Bone marrow (tissue), 2 donors: ENCODE measurements at places on chromosomes 4 and X.

GRCh38 chr4:150739591-150739990 lies 157.6 kb downstream of the MAB21L2 start:
- no peak for DNase-seq

GRCh38 chr4:154320521-154320920 lies 171.1 kb downstream of the DCHS2 start:
- DNase-seq: no peak

- no peak for DNase-seq
Observed at GRCh38 chr4:156472624-156473023, 499.0 kb downstream of the PDGFC start.

GRCh38 chrX:10526451-10526850 lies 93.9 kb downstream of the MID1 start:
- DNase-seq: no peak

- DNase-seq: no peak
Observed at GRCh38 chrX:119537487-119537886, 27.7 kb downstream of the STEEP1 start.

DNA sequence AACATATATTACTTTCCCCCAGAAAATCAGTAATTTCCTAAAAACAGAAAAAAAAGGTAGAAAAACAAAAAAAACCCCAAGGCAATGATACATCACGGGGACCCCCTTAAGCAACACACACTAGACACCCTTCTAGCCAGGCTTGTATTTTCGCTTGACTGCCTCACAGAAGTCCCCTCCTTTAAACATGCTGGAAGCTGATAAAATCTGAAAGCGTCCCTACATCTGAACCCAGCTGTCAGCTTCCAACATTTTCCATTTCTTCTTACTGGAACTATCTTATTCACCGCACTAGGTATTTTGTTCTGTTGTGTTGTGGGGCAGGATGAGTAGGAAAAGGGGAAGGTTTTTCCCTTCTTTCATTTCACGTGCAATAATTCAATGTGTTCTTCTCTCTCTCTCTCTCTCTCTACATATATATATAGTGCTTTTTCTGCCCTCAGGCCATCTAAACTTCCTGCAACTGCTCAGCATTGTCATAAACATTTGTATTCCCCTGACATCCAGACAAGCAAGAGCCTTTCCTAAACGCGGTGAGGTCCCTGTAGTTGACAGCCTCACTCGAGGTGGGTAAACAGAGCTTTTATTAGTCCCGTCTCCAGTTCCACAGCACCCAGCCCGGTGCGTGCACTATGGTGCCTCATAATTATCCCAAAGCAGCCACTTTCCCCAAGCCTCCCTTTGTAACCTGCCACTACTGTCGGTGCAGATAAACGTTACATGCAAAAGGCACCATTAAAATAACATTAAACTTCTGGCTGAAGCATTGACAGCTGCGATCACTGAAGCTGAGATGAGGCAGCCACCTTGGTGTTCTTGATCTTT lies 82.5 kb downstream of the GATB start:
- no peak for DNase-seq

- DNase-seq: no peak
Observed at GRCh38 chr4:30920043-30920442, 199.9 kb downstream of the PCDH7 start.

GRCh38 chr4:103429283-103429682 lies 231.1 kb upstream of the CENPE start:
- DNase-seq: no peak

DNA sequence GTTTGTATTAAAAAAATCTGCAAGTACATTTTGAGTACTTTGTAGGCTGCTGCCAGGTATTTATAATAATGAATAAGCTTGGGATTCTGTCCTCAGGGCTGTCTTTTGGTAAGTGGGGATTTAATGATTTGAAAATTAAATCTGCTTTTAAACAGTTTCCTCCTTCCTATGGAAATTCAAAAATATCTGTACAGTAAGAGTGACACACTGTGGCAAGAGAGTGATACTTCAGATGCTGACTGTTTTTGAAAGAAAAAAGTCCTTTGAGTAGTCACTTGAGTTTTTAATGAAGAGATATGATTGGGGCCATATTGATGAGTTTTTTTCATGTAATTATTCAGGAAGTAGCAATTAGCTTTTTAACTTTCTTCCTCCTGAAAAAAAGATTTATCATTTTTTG lies 49.2 kb downstream of the SMARCAD1 start:
- no peak for DNase-seq

GRCh38 chrX:71182871-71183270 lies 38.2 kb downstream of the NLGN3 start:
- no peak for DNase-seq

DNA sequence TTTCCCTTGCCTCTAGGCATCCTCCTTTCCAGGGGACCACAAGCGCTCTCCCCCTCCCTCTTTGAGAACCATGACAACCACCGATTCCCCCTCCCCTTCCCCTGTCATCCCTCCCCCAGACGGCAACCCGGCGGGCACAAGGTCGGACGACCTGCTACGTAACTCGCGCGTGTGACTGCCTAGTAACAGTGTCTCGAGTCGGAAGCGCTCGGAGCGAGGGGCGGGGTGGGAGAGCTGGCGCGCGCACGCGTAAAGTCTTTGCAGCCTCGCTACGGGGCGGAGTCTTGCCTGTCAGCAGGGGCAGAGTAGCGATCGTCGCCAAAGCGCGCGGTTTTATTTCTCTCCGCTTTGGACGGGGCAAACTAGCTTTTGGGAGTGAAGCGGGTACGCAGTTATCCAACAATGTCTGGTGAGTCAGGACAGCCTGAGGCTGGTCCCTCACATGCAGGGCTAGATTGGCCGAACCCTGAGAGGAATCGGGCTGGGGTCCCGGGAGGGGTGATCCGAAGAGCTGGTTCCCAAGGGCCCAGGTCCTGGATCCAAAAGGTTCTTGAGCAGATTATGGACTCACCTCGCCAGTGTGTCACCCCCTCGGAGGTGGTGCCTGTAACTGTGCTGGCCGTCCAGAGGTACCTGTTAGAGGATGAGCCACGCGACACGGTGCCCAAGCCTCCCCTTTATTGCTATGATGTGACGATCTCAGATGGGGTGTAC lies at the start of gene RADX:
Gene RADX (plus strand): TSS at position 300 of the 714 bp plus-strand sequence. CDS start 103 bp downstream, at position 403.
- DNase-seq: peak; percentile 0

DNA sequence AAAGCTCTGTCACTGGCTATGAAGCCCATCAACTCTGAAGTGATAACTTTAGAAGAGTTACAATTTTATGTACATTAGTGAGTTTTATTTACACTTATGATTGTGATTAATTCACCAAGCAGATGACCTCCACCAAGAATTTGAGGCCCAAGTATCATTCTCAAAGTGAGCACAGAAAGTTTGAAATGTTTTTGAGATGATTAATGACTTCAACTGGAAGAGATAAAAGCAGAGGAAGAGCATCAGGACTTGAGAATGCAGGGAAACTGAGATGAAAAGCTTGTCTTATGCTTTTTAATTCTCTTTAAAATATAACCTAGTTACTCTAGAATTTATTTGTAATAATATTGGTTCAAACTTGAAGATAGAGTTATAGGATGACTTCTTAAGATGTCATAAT lies 112.8 kb upstream of the H2AZ1 start:
- DNase-seq: no peak

- DNase-seq: peak; percentile 75
Observed at GRCh38 chr4:11471618-11472017, 42.9 kb upstream of the HS3ST1 start.

GRCh38 chr4:184016759-184017668 lies 111.9 kb downstream of the STOX2 start:
- DNase-seq: no peak

DNA sequence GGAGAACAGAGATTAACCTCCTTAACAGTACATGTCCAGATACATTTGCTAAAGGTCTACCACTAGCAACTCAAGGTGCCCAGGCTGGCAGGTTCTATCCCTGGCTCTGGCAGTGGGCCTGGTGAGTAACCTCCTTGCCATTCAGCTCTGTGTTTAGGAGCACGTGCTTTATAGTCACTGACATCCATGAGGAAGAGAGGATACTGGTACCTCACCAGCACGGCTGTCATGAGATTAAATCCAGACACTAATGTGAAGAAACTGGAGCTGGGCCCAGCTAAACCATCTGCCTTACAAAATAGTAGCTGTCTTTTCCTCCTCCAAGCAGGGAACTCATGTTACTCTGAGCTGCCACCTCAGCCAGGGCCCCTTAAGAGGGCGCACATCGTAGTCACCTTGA lies 45.3 kb downstream of the GPRASP3 start:
- DNase-seq: no peak

- DNase-seq: no peak
Observed at GRCh38 chr4:25926462-25926861, 12.4 kb downstream of the SMIM20 start.

GRCh38 chr4:85842540-85842939 lies 367.6 kb downstream of the ARHGAP24 start:
- peak; percentile 2 for DNase-seq

DNA sequence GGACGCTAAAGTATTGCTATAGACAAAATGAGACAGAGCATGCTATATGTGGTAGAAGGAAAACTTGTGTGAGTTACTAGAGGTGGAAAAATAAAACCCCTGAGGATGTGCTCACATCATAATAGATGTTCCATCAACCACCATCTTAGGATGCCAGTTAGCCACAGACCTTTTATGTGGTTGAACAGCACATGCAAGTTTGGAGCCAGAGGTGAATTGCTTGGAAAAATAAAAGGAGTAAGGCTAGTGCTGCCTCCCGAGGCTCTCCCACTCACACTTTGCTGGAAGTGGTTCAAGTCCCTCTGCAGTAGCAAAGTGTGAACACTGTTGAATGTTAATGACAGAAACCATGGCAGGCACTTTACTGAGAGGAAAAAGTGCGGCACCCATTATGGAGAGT lies 39.4 kb upstream of the PPARGC1A start:
- DNase-seq: no peak

DNA sequence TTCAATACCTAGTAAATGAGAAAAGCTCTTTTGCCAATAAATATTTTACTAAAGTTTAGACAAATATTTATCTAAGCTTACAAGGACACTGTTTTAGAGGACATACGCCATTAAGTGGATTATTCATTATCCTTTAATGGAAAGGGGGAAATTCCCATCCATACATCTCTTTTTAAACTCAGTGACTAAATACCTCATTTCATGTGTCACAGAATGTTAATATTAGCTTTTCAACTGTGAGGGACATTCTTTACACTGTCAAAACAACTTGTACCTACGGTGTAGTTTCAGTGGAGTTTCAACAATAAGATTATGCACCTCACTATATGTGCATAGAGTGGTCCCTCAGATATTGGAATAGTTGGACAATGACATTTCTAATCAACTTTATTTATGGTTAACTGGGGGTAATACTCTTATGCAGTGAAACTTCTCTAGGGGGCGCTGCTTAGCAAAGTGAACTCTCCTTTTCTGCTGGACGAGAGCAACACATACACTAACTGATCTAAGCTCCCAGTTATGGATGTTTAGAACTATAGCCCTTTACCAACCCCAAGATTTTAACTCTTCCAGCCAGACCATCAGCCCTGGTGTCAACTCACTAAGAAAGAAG lies 9.7 kb downstream of the HS6ST2 start:
- no peak for DNase-seq

- no peak for DNase-seq
Observed at GRCh38 chr4:186341655-186342054, 75.7 kb downstream of the F11 start.

DNA sequence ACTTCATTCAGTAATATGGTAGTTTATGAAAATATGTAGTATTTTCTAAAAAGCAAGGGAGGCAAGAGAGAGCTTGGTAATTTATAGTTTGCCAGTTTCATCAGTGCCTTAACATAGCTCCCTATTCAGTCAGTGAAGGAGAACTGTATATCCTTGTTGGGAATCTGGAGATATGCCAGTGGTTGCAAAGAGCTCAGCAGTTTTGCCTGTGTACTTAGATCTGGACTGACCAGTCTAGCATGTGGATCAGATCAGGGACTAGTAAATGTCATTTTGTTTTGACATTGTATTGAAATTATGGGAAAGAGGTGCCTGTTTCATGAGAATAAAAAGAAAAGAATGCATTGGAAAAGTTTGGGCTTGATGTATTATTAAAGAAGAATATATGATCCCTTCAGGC lies 88.6 kb downstream of the ZIC3 start:
- DNase-seq: no peak

DNA sequence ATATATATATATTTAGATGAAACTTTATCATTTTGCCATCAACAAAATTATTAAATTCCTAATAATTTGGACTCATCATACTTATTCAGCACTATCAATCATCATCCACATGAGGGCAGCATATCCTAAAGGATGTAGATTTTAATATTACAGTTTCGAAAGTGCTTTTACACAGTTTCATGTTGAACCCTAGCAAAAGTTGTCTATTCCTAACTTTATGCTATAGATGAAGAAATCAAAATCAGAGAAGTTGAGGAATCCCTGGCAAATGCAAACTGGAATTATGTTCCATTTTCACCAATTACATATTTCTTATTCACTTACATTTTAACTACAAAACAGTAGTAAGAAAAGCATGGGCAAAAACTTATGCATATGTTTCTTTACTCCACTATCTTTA lies 36.6 kb upstream of the UGT2A1 start:
- no peak for DNase-seq

- no peak for DNase-seq
Observed at GRCh38 chrX:1486177-1486576, 33.5 kb upstream of the ASMTL start.

GRCh38 chr4:8351931-8352367 lies 82.4 kb downstream of the HTRA3 start:
- no peak for DNase-seq

DNA sequence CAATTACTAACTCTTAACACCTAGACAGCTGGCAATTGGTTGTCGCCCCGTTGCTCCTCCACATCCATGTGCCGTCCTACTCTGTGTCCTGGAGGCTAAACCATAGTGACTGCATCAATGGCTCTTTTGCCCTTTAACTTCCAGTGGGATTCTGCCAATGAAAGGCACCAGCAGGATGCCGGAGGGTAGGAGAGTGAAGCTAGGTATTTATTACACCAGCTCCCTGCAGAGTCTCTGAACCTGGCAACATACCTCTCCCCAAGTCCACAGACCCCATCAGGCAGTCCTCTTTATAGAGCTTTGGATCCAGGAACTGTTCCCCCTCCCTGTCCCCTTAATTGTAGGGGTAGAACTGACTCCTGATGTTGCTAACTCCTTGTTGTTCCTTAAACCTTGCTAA lies 426.8 kb downstream of the HNRNPD start:
- DNase-seq: no peak

GRCh38 chr4:3402491-3403347 lies 39.0 kb upstream of the HGFAC start:
- DNase-seq: no peak

DNA sequence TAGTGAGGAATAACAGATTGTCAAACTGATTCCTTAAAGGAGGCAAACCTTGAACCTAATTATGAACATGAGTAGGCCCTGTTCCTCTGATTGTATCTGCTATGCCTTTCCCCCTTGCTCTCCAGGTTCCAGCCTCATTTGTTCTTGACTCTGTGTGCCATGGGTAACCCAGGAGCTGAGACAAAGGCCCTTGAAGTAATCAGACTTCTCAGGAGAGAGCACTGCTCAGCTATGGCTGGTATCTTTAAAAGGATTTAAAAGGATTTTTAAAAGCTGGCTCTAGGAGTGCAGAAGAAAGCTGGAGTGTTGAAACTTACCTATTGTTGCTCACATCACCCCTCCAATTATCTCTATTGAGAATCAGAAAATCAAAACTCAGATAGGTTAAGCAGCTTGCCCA lies 1565.5 kb upstream of the AGA start:
- no peak for DNase-seq

- DNase-seq: no peak
Observed at GRCh38 chr4:127856196-127856812, 24.4 kb upstream of the PLK4 start.
